ENCODE measurements at places on chromosomes 1 and 21. TPM values are rescaled to one million over a fixed set of nuclear protein-coding genes. Genes with fewer than 3 reads are reported as not detected.

MMP23B gene
- 2.9 TPM for total RNA-seq

IGSF21 gene
- not detected for total RNA-seq

GNG4 gene
- 5.2 TPM for total RNA-seq

ZNF281 gene
- 19.5 TPM for total RNA-seq

ATP5PF gene
- total RNA-seq, result 182 TPM

FCRLB gene
- 0.33 TPM for total RNA-seq

BTBD19 gene
- 7.3 TPM for total RNA-seq

SMIM34 gene
- total RNA-seq, result not detected

PTP4A2 gene
- 339 TPM for total RNA-seq

AMY1A gene
- not detected for total RNA-seq

ALX3 gene
- total RNA-seq, result not detected

S100A16 gene
- total RNA-seq, result not detected

ESRRG gene
- total RNA-seq, result not detected

SELP gene
- 0.75 TPM for total RNA-seq

ECM1 gene
- 1.5 TPM for total RNA-seq

SERPINC1 gene
- not detected for total RNA-seq

MAP3K7CL gene
- 4.2 TPM for total RNA-seq

INKA2 gene
- 3.8 TPM for total RNA-seq
